ACHN (cell line): ENCODE measurements at places on chromosomes 12 and 14.

DNA sequence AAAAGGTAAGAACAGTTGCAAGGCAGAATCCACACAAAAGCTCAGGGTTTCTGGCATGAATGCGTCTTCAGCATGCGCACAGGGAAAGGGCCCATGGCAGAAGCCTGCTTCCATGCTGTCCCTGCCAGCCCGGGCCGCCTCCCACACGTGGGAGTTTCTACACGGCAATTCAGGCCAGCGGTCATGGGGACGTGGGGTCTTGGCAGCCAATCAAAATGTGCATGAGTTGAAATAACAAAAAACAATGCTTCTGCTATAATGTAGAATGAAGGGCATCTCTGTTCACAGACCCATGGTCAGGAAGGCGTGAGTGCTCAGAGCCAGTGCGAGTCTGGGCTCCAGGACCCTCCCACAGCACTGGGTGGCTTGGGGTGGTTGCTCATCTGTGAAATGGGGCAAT, 28.6 kb downstream of the AMN start:
- no peak for DNase-seq

DNA sequence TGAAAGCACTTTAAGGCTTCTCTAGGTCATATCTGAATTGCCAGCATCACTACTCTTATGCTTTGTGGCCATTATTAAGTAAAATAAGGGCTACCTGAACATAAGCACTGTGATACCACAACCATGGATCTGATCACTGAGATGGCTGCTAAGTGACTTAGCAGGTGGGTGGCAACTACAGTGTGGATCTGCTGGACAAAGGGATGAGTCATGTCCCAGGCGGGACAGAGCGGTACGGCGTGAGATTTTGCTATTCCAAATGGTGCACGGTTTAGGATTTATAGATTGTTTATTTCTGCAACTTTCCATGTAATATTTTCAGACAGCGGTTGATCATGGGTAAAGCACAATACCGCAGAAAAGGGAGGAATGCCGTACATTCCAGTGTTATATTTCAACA, 39.4 kb downstream of the MLXIP start:
- DNase-seq, result no peak

GRCh38 chr14:104388541-104389325, 190.8 kb upstream of the C14orf180 start:
- no peak for DNase-seq

DNA sequence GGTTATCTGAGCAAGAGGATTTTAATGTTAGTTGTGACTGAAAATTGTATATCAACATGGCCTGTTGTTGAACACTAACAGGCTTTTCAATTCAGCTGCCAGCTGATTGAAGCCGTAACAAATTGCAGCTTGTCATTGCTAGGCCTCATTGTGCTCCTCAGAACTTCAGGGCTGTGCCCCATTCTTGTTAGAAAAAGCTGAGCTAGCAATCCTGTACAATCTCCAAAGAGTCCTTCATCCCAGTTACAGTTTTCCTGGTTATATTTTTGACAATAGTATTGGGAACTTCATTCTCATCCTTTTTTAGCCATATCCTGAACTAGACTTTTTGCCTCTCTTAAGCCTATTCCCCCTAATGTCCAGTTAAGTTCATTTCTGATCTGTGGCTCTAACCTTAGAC, 564.1 kb upstream of the ATXN7L3B start:
- no peak for DNase-seq

- no peak for DNase-seq
Observed at GRCh38 chr14:28365510-28365909, 401.1 kb upstream of the FOXG1 start.

DNA sequence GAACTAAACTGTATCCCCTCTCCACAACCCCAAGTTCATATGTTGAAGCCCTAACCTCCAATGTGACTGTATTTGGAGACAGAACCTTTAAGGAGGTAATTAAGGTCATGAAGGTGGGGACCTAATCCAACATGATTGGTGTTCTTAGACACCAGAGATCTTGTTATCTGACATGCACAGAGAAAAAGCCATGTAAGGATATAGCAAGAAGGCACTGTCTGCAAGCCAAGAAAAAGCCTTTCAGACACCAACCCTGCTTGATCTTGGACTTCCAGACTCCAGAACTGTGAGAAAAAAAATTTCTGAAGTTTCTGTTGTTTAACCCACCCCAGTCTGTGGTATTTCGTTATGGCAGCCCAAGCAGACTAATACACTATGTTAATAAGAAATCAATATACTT, 62.2 kb upstream of the CFL2 start:
- DNase-seq, result no peak

GRCh38 chr14:36784541-36784940, 122.9 kb downstream of the PAX9 start:
- no peak for DNase-seq

GRCh38 chr12:30169839-30170591, 386.3 kb upstream of the TMTC1 start:
- DNase-seq, result no peak

GRCh38 chr14:28603606-28604005, 163.0 kb upstream of the FOXG1 start:
- DNase-seq, result no peak

DNA sequence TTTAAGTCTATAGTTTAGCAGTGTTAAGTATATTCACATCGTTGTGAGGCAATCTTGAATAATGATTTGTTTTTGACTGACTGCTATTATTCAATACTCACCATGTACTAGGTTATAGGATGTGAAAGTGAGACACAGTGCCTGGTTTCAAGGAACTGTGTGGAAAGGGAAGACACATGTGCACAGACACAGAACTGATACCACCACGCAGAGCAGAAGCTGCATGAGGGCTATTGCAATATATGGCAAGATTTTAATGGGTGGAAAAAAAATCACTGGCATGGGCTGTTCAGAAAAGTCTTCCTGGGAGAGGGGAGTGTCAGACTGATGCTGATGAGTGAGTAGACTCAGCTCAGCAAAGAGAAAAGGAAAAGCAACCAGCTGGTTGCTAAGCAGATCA, 10.4 kb downstream of the SLC7A8 start:
- DNase-seq, result no peak

DNA sequence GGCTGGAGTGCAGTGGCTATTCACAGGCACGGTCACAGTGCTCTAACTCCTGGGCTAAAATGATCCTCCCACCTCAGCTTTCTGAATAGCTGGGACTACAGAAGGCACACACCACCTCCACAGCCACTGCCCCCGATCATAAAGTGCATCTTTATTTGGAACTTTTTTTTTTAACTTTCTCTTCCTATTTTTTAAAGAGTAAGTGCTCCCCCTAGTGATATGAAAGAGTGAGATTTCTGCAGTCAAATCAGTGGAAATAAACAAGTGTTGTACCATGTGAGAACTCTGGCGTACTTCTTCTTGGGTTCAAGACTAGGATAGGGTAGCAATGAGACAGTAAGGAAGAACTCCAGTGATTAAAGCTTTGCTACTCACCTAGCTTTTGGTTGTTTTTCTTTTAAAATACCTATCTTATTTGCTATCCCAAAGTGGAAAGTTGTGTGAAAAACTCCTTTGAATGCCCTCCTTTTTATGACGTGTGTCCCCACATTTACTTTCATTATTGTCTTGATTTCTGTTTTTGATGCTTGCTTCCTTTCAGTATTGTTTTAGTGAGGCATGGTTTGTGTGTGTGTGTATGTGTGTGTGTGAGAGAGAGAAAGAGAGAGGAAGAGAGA, 6.6 kb downstream of the PPP4R4 start:
- peak; percentile 75 for DNase-seq

DNA sequence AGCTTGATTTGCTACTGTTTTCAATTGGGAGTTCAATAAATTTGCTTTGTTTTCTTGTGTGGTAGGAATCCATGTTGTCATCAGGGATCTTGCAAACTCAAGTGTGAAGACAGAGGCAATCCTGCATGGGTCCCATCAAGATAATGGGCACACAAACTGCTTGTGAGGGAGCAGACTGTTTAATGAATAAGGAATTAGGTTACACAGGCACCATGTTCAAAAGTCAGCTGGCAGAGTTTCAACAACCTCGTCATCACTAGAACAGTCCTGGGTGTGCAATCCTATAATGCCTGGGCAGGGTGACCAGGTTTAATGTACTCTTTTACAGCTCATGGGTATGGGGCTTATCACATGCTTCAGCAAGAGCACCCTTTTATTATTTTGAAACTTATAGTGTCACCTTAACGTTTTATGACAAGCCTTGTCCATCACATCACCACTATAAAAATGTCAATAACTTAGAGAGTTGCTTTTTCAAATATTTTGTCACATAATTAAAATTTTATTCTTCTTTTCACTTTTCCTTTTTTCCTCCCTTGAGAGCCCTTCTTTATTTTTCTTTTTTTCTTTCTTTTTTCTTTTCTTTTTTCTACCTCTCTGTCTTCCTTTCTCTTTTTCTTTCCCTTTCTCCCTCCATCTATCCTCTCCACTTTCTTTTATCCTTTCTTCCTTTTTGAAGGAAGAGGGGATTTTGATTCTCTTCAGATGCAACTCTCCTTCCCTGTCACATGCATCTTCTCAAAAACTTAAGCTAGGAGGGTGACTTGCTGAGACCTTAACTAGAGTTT, 252.2 kb upstream of the ATP2B1 start:
- no peak for DNase-seq

GRCh38 chr12:62732861-62733427, 202.0 kb downstream of the PPM1H start:
- peak; percentile 69 for DNase-seq

GRCh38 chr14:106875503-106875902, 1349.1 kb downstream of the TMEM121 start:
- DNase-seq, result no peak

- no peak for DNase-seq
Observed at GRCh38 chr14:54877703-54878021, 25.0 kb downstream of the GCH1 start.

DNA sequence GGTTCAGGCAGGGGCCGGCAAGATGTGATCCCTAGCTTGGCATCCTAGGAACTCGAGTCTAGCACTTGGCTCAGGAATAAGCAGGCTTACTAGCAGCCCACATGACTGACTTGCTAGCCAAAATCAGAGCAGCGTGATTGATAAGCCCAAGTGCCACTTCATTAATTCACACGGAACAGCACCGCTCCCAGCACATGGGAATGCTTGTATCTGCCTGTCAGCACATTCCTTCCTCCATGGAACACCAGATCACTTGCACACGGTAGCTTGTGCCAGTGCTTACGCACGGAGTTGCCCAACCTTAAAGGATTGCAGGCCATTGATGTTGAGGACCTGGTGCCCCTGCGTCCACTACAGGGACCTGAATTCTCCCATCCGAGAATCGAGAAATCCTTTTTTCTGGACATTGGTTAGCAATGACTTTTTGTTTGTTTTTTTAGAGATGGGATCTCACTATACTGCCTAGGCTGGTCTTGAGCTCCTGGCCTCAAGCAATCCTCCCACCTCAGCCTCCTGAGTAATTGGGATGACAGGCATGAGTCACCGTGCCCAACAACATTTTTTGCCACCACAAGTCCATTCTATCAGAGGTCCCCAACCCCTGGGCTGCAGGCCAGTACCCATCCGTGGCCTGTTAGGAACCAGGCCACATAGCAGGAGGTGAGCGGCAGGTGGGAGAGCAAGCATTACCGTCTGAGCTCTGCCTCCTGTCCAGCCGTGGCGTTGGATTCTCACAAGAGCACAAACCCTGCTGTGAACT, 30.6 kb upstream of the TSPAN9 start:
- no peak for DNase-seq

GRCh38 chr12:21939435-21939834, 1.8 kb downstream of the ABCC9 start:
- DNase-seq, result no peak

DNA sequence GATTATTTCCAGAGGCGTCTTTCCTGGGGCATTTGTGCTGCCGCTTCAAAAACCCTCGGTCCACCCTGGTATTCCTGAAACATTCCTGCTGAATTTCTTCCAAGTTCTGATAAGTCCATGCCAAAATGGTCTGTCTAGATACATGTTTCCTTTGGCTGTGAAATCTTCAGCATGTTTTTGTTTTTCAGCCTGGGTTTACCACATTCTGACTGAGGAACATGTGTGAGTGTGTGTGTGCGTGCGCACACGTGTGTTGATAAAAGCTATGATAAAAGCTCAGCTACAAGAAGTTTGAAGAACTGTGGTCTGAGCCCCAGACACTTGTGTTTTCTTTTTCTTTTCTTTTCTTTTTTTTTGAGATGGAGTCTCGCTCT, 22.4 kb downstream of the ANKRD9 start:
- no peak for DNase-seq

DNA sequence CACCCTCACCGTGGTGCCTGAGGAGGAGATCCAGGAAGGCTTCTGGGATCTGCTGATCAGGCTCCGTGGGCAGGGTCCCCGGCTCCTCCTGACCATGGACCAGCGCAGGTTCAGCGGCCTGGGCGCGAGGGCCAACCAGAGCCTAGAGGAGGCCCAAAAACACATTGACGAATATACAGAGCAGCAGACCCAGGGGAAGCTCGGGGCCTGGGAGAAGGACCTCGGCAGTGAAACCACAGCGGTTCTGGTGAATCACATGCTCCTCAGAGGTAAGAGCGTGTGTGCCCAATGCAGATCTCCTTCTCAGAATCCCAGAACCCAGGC, 29.4 kb downstream of the SERPINA3 start:
- DNase-seq, result no peak
